ENCODE measurements at places on chromosomes 5 and 9.

DNA sequence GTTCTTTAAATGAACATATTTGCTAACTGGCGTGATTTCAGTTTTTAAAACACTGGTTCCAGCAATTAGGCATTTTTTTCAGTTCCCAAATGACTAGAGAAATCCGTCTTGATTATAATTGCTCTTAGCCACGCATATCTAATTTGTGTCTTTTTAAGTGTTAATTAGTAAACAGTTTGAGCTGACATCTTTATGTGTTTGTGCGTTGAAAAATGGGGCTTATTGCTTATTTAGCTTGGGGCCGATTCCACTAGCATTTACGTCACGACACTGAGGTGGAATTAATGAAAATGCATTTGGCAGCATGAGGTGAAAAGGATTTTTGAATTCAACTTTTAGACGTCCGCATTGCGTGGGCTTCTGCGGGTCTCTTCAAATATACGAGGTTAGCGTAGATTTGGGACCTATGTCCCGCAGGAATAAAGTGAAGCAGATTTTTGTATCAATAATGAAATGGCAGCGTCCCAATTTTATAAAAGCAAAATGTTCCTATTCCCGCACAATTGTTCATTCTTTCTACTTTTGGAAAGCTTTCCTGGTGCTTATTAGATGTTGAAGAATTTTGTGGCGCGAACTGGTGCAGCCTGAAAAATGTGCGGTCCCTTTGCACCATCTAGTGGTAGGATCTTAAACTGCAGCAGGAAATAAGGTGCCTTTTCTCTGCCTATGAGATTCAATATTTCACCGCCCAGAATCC, 122.7 kb upstream of the LMX1B start:
- DNase-seq, result peak; percentile 82

GRCh38 chr5:164341056-164341619, 835.7 kb downstream of the MAT2B start:
- no peak for DNase-seq

DNA sequence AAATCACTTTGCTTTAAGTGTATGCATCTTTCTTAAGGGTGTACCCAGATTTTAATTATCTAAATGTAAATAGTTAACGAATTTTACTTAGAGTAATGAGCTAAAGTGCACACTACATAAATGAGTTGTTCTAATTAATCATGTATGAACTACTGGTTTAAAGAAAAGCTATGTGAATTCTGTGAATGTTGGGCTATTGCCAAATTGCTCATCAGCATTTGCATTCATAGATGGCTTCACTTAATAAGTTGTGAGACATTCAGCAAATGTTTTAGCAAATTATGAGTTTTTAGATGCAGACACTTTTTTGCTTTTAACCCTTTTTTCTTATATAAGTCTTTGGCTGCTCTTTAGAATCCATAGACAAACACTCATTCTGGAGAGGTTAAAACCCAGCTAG, 175.7 kb downstream of the PBX3 start:
- DNase-seq, result no peak

DNA sequence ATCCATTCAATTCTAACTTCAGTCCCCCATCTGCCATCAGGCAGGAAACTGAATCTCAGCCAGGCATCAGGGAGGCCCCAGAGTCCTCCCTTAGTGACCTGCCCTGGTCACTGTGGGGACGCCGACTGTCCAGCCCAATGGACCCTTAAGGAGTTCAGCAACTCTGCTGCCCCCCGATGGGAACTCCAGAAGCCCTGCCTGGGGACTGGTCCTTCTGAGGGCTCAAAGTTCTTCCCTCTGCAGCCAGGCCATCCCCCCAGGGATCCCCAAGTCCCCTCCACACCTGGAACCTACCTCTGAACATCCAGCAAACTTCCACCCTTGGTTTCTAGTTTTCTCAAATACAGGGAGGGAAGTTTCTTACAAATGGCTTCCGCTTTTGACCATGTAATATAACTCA, 76.8 kb downstream of the UBE2QL1 start:
- no peak for DNase-seq

DNA sequence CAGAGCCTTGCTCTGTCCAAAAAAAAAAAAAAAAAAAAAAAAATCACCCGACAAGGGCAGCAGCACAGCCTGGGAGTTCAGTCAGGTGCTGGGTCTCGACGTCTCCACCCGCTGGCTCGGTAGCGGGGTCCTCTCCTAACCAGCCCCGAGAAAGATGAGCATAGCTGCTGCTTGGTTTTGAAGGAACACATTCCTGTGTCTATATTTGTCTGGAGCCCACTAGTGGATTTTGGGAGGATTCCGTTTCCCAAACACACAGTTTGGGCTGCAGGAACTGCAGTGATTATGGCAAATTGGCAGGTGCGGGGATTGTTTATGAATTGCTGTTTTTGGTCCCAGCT, 1.2 kb downstream of the OTULINL start:
- DNase-seq, result no peak

DNA sequence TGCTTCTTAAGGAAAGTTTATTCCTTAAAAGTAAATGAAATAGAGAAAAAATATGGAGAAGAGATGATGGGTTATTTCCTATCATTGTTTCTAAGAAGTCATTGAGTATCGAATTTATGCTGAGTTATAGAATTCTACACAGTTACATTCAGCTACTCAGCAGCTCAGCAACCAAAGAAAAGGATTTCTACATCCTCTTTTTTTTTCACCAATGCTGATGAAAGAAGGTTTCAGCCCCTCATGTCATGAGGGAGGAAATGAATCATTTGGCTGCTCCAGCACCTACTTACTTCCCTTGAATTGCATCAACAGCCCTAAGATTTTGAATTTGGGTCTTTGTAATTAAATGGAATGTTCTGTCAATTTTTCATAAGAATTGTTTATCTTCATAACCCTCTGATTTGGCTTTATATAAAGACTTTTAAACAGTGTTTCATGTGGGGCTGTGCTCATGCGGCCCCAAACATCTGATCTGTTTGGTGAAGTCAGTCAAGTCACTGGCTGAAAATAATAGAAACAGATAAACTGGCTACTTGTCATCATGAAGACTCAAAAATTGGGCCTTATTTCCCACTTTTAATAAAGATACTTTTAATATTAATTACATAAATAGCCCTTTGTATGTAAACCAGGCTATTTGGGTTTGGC, 18.5 kb upstream of the SNX2 start:
- DNase-seq, result no peak

GRCh38 chr9:91954841-91955471, 4.9 kb upstream of the ROR2 start:
- peak; percentile 58 for DNase-seq

DNA sequence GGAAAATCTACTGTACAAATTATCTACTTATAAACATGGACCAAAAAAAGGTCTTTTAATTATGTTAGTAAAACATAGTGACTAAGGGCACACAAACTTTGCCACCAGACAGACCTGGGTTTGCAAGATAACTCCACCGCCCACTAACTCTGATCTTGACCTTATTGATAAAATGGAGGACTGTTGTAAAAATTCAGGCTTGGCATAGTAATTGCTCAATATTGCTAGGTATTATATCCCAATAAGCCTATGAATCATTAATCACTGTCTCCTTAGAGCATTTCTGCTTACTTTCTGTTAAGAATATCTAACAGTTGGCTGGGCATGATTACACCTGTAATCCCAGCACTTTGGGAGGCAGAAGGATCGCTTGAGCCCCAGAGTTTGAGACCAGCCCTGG, 3.8 kb downstream of the C9orf40 start:
- DNase-seq, result no peak

- no peak for DNase-seq
These were observed 70.5 kb upstream of the NTRK2 start for GRCh38 chr9:84598921-84599636.

GRCh38 chr9:109113892-109114609, 5.7 kb downstream of the TMEM245 start:
- no peak for DNase-seq

DNA sequence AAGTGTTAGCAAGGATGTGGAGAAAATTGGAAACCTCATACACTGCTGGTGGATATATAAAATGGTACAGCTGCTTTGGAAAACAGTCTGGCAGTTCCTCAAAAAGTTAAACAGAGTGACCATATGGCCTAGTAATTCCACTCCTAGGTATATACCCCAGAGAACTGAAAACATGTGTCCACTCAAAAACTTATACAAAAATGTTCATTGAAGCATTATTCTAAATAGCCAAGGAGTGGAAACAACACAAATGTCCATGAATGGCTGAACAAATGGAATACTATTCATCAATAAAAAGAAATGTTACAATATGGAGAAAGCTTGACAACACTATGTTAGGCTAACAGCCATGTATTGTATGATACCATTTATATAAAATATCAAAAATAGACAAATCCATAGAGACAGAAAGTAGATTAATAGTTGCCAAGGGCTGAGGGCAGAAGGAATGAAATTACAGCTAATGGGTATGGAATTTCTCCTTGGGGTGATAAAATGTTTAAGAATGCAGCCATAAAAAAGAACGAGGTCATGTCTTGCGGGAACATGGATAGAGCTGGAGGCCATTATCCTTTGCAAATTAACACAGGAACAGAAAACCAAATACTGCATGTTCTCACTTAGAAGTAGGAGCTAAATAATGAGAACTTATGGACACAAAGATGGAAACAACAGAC, 33.6 kb upstream of the FBP1 start:
- no peak for DNase-seq

- DNase-seq, result no peak
These were observed 438.3 kb downstream of the PRELID2 start for GRCh38 chr5:145396888-145397287.

DNA sequence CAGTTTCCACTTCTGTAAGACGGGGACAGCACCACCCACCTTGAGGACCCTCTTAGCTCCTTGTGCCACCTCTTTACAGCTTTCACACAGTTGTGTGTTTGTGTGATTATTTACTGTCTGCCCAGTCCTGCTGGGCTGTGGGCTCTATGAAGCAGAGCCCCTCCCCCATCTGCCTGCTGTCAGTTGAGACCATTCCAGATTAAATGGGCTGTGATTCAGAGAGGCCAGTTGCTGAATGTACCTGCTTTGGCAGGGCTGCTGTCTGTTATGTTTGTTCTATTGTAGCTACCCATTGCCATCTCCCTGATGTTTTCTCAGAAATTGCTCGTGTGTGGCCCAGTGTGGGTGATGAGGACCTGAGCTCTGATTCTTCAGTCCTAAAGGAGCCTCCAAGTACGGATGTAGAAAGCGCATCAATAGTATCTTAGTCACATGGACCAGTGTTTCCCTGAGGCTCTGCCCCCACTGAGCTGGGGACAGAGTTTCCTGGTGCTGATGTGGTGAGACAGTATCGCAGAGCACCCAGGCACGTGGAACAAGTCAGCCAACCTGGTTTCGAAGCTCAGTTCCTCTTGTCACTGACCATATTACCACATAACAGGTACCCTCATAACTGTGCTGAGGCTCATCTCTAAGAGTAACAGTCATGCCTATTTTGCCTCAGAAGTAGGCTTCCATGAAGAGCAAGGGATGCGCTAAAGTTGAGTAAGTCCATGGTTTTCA, 3.7 kb downstream of the ANGPTL2 start:
- no peak for DNase-seq

DNA sequence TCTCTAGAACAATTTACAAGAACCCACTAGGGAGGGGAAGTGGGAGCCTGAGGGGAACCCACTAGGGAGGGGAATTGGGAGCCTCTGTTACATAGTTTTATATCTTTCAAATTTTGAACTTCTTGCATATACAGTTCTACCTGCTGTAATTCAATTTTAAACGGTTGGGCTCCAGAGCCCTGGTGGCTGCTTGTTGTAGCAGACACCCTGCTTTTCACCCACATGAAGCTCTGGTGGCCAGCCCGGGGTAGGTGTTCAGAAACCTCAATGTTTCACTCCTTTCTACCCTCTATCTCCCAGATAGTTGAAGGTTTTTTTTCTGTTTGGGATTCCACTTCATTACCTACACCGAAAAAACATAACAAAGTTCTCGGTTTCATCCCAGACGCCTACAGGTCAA, 124.4 kb downstream of the TMEM174 start:
- no peak for DNase-seq

- no peak for DNase-seq
These were observed 21.3 kb downstream of the PCA3 start for GRCh38 chr9:76785501-76785900.

- peak; percentile 14 for DNase-seq
These were observed 546.1 kb downstream of the NR2F1-AS1 start for GRCh38 chr5:93034621-93035590.

GRCh38 chr9:126457175-126457547, 130.5 kb downstream of the MVB12B start:
- DNase-seq, result no peak

DNA sequence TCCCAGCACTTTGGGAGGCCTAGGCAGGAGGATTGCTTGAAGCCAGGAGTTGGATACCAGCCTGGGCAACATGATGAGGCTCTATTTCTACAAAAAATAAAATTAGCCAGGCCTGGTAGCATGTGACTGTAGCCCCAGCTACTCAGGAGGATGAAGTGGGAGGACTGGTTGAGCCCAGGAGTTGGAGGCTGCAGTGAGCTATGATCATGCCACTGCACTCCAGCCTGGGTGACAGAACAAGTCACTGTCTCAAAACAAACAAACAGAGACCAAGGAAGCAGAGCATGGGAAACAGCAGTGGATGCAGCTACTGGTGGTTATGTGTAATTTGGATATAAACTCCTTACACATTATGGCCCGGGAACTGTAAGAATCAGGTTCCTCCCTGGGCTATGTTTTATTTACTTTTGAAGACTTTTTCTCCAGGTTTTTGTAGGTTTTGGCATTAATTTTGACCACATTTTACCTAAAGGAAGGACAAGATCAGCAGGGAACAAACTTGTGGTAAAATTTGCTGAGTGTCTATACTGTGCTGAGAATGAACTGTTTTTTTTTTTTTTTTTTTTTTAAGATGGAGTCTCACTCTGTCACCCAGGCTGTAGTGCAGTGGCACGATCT, 8.3 kb downstream of the KIF2A start:
- DNase-seq, result no peak

- DNase-seq, result no peak
These were observed 12.1 kb downstream of the NOTCH1 start for GRCh38 chr9:136533775-136534157.

- DNase-seq, result no peak
These were observed 39.2 kb downstream of the SHC3 start for GRCh38 chr9:89139455-89139854.

- DNase-seq, result no peak
These were observed 55.2 kb upstream of the DIRAS2 start for GRCh38 chr9:90697808-90698207.

DNA sequence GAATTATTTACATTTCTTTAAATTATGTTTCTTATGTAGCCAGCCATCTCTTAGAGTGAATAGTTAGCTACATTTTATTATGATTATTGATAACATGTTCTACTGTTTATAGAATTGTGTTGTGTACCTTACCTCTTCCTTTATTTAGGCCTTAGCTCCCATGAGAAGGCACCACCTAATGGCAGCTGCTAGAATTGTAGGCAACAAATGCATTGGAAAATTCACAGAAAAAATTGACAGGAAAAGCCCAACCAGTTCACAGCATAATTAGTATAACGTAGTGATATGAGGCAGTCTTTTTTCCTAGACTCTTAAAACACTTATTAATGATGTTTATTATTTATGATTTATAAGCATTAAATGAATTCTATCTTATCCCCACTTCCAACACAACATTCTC, 175.8 kb downstream of the WDR70 start:
- DNase-seq, result no peak

DNA sequence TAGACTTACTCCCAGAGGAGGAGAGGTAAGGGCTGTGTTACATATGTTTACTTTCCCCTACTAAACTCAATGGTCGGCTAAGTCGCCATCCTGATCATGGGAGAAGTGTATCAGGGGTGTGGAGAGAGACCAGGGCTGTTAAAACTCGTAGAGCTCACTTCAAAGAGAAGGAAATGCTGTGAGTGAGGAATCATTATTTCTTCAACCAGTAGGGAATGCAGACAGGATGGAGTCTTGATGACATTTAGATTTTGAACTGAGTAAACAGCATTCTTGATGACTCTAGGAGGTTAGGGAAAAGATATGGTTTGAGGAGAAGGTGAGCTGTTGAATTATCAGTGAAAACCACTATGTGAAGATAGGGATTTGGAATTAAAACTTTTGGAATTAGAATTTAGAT, 17.3 kb downstream of the RECK start:
- no peak for DNase-seq

All from retina (tissue), 1 donor.